ENCODE measurements at places on chromosomes 6 and 20.

DNA sequence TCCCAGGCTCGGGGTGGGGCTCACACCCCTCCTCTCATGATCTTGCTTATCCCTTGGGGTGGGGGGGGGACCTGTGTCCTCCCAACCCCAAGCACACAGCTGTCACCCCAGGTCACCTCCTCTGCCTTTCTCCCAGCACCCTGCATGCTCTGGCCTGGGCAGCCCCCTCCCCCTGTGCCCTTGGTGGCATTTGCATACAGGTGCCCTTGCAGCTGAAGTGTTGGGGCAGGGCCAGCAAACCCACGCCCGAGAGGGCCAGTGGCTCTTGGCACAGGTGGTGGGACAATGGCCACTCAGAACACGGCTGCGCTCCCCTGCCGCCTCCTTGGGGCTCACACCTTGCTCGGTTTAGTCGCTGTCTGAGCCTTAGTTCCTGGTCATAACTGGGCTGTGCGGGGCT, 11.3 kb upstream of the MYT1 start:
- DNase-seq, result no peak

- peak; percentile 17 for DNase-seq
Observed at GRCh38 chr6:110618591-110619267, 142.3 kb upstream of the SLC22A16 start.

DNA sequence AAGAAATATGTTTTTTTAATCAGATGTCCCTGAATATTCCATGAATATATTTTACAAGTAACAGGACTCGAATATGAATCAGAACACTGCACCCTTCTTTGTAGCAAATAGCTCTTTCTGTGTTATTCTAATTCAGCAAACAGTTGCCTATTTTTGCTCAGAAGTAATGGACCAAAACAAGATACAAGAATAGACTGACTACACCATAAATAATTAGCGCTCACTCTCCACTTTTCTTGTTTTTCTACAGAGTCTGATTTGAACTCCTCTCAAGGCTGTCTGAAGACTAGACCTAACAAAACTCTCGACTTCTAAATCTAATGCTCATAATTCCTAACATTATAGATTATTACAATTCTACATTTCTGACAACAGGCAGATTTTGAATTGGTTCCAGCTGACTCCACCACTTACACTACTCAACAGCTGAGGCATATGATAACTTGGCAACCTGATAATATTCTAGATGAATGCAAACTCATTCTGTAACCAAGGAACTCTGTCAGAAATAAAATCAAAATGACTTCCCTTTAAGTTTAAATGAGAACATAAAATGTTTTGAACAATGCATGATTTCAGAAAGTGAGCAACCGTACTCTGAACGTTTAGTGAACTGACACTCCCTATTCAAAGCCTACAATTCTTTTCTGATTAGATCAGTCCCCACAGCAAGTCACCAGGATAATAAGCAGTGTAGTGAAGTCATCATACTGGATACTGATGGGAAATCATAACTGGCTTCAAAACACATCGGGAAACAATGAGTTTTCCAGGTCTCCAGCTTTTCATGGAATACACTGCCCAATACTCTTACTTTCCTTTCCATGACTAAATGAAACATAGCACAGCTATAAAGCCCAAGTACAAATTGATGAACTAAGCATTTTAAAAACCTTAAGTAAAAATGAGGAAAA, 114.2 kb upstream of the BEND6 start:
- no peak for DNase-seq

DNA sequence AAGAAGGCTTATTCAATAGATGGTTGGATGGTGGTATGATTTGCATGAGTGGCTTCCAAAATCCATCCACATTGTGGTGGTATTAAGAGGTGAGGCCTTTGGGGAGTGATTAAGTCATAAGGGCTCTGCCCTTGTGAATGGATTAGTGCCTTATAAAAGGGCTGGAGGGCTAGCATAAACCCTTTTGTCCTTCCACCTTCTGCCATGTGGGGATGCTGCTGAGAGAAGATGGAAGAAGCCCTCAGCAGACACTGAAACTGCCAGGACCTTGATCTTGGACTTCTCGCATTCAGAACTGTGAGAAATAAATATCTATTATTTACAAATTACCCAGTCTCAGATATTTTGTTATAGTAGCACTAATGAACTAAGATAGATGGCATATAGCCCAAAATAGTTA, 27.8 kb upstream of the SRPK1 start:
- DNase-seq, result no peak

All from small intestine (tissue), 16 donors.